NCI-H460 (cell line): ENCODE measurements at places on chromosomes 11 and 22.

DNA sequence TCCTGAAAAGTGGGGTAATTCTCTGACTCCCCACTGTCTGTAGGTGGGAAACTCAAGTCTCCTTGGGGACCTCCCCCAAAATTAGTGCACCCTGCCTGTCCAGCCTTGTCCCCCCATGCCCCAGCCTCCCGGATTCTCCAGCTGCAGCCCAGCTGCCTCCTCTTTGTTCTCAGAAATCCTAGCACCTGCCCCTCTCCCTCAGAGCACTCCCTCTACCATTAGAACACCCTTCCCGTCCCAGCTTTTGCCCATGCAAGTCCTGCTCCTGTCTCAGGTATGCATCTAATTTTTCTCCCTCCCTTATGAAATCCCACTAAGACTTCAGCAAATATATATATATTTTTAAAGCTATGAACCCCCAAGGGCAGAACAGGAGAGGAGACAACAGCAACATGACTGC is 37.3 kb downstream of the LRFN4 start:
- no peak for DNase-seq

DNA sequence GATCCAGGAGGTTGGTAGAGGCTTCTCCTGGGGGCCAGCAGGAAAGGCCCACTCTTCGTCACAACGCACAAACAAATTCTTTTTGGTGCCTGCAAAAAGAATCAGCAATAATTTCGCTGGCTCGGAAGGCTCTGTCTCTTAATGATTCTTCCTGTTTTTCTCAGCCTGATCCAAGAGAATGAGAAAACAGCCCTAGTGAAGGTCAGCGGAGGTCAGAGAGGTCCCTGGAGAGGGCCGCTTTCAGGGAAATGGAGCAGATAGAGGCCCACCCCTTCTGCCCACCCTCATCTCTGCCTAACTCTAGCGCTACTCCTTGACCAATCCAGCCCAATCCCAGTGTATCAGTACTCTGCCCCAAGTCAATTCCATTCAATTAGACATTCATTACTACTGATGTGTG is 19.2 kb downstream of the LRRC55 start:
- no peak for DNase-seq

DNA sequence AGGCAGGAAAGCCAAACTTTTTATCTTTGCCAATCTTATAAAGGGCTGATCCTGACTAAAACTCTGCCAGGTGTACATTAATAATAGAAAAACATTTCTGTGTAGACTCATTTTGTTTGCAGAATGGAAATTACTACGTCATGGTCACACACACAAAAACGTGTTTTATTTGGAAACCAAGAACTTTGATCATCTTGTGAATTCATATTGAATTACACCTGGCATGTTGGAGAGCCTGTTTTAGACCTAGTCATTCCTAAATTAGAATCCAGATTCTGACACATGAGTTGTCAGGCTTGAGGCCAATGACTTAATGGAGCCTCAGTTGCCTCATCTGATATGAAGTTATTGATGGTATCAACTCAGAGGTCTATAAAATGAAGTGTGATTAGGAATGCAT is 235.6 kb upstream of the TENM4 start:
- DNase-seq: no peak

DNA sequence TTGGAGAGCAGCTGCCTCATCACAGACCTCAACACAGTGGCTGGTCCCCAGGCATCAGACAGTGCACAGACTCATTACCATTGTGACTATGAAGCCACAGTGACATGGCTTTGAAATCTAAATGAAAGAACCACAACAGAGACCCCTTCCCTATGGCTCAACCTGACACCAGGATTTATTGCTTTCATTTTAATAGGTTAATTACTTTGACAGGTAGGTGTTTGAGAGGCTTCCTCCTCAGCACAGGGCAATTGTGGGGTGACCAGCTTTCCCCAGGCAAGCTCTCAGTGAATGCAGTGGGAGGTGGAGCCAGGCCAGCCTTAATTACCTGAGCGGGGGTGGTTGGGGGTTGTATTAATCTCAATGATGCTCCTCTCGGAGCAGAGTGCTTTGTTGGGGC is 102.3 kb downstream of the CHST1 start:
- no peak for DNase-seq

DNA sequence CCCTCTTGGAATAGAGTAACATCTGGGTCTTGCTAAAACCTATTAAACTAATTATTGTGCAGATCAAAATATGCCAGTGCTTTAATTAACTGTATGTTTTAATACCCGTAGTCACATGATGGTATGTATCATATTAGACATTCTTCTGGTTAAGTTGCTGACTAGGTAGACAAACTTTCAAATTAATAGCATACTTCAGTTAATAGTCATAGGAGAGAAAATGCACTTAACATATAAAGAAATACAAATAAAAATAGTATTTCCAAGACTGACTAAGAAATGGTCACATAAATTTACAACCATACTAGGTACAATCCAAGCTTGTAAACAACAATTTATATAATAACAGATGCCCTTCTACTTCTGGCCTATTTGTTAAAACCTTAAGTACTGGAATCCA is 7.6 kb upstream of the EXPH5 start:
- DNase-seq: no peak

DNA sequence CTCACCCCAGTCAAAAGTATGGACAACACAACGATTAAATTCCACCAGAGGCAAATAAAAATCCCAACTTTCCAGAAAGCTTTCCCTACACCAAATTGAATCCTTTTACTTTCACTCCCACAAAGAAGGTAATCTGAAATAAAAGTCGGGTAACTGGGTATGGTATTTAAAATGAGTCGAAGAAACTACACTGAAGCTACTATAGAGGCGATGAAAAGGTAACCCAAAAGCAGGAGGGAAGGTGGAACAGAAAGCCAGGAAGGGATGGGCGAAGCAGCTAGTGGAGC is 1.1 kb downstream of the PICALM start:
- no peak for DNase-seq

DNA sequence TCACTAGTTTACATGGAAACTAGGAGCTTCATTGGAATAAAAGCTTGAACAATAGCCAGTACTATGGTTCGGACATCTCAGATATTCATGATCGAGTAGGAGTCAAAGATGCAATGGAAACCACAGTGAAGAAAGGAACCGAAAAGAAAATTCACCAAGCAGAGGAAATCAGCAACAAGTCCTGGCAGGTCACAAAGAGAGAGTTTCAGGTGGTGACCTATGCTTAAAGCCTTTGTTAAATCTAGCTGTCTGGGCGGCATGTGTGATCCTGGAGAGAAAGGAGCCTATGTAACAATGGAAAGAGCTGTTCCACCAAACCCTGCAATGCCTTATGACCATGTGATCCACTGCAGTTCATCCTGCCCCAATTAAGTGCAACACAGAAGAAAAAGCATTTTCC is 68.9 kb upstream of the POU2AF2 start:
- DNase-seq: no peak

DNA sequence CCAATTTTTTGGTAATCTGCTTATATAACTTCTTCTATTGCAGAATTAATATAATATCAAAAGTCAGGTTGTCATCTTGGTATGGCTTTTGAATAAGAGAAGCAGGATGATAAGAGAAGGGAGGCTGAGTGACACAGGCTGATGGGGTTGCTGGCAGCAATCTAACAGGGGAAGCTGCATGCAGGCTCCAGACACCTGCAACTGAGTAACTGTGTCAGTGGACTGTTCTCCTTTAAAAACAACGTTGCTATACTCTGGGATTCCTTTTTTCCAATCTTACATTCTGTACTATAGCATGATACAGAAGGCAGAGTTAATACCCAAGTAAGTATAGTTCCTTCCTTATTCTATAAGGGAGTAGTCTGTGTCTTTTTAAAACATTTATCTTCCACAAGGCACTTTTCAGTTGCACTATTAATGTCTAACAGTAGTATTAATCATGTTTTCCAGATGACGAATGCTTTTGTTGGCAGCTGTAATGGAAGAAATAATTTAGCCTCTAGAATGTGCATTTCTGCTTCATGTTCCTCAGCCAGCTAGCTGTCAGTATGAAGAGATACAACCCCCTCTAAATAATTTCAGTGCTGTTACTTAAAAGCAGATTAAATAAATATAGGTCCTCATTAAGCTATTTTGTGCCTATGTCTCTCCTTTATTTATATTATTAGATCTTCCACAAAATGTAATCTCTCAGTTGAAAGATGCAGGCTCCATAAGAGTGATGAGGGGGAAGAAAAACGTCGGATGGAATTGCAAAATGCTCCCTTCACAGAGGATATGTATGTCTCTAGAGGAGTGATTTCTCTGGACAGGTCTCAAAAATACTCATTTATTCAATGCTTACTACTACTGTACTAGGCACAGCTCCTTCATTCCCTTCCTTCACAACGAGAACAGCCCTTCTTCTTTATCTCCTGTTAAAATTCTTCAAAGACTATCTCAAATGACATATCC is 50.8 kb downstream of the ATG16L2 start:
- no peak for DNase-seq

- no peak for DNase-seq
Measured at GRCh38 chr11:12403122-12403996, 26.0 kb downstream of the PARVA start.

DNA sequence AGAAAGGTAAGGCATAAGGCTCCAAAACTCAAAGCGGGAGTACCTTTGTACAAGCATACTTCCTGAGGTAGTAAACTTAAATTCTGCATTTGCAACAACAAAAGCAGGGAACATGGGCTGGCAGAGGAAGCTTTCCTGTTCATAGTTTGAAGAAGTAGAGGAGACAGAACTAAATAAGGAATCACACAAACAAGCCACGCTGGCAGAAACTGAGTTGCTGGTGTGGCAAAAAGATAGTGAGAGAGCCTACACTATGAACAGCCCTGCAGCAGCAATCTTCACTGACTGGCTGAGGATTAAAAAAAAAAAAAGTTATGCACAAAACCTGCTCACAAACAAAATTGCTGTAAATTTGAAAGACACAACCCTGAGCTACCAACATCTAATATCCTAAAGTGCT is 46.5 kb downstream of the FCHSD2 start:
- no peak for DNase-seq

DNA sequence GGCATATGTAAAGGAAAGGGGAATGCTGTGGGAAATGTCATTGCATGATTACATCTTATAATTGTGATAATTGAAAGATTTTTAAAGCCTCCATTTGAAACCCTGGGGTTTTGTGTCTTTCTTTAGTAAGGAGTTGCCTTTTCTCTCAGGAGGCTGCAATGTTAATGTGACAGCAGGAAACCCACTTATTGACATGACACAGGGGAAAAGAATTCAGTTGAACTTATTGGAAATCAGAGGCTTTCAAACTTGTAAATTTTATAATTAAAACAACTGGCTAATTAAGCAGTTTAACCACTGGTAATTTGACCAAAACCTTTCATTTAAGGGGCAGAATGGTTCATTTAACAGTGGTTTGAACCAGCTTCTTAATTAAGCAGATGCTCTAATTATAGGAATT is 31.2 kb downstream of the MRPL48 start:
- no peak for DNase-seq

GRCh38 chr22:32618441-32619140 is 144.0 kb downstream of the FBXO7 start:
- no peak for DNase-seq

DNA sequence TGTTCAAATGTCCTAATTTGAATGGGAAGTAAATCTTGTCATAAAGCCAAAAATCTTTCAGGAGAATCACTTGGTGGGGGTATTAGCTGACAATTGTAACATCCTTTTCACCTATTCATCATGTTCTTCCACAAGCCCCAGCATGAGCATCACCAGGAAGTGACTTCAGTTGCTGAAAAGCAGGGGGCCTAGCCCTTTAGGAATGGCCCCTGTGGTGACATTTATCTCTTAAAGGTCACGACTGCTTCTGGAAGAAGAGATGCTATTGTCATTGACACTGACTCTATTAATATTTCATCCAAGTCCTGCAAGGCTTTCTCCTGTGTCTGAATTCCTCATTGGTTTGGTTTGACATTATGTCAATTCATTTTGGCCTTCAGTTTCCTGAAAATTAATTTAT is 92.6 kb downstream of the OR5AK2 start:
- no peak for DNase-seq

DNA sequence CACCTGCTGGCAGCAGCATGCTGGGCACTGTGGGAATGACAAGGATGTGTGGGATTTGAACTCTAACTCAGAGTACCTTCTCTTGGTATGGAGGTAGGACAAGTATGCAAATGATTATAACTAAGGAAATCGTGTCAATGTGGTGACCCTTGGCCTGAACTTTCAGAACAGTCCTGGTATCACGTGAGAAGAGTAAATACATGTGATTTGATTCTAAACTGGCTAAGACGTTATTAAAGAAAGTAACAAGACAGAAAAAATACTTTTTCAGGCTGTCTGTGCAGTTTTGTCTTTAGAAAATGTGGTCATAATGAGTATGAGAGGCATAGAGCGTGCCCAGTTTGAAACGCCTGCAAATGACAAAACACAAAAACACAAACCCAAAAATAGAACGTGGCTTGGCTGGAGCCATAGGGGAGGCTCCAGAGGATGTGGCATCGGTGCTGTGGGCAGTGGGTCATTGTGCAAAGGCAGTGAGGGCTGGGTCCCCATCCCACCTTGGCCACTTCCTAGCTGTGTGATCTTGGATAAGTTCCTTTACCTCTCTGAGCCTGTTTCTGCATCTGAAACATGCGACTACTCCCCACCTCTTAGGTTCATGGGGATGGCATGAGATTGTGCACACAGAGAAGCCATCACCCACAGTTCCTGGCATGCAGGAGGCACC is 18.4 kb upstream of the IL2RB start:
- no peak for DNase-seq

GRCh38 chr11:69702769-69703452 is 911 bp downstream of the FGF19 start:
- DNase-seq: no peak

DNA sequence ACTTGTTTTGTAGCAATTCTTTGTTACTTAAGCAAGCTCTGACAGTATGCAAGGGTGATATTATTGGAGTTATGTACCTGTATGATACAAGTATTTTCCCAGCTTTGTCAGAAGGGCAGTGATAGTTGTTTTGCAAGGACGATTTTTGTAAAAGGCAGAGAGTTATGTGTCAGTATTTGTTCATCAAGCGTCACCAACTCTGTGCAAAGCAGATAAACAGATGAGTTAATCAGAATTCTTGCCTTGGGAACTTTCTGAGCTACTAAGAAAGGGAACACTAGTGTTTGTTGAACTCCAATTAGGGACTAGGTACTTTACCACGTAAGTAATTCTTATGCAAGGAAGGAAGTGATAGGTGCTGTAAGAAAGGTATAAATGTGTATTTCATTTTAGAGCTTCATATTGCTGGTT is 1.4 kb downstream of the USP47 start:
- peak; percentile 23 for DNase-seq

- DNase-seq: no peak
Measured at GRCh38 chr11:57547854-57548377, 10.5 kb downstream of the SMTNL1 start.

- no peak for DNase-seq
Measured at GRCh38 chr11:1943977-1944376, 3.2 kb upstream of the MRPL23 start.

GRCh38 chr22:50439314-50439870 is 35.4 kb downstream of the SBF1 start:
- DNase-seq: no peak

DNA sequence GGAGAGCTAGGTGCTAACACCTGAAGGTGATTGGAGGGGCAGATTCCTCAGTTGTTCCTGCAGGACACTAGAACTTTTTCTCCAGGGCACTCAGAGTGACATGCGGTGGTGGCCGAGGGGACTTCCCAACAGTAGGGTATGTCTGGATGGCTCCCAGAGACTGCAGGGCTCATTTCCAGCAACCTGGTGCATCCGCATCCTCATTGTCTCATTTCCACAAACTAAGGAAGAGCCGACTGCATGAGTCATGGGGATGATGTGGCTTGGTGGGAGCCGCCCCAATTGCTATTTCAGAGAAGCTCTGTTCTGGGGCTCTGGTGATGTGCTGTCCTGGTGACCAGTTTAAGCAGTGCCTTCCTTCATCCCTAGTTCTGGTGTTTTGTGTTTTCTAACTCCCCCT is 2.8 kb upstream of the ROBO4 start:
- DNase-seq: peak; percentile 35

- no peak for DNase-seq
Measured at GRCh38 chr11:110269996-110270395, 26.4 kb downstream of the RDX start.
